ENCODE measurements at places on chromosomes 4 and X.
A peak's percentile ranks its signal among the peaks of the same experiment; 100 is the strongest.

GRCh38 chr4:139030614-139031235, 15.1 kb downstream of the NOCT start:
- DNase-seq = peak; percentile 64

DNA sequence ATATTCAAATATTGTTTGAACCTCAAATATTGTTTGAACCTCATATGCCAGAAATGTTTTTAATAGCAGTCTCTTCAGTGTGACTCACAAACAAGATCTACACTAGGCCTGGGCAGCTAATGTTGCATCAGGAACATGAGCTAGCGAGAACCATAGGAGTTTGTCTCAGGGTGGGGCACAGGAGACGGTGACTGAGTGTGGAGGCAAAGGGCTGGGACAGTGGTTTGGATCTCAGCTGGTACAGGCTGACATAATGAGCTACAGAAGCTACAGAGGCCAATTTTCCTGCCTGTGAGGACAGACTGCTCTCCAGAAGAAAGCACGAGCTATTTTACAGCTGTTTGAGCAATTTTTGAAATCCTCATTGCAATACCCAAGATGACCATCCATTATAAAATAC, 224.7 kb downstream of the CENPC start:
- DNase-seq = no peak

- DNase-seq = no peak
These were observed 92.7 kb upstream of the NDST3 start for GRCh38 chr4:117941611-117942010.

DNA sequence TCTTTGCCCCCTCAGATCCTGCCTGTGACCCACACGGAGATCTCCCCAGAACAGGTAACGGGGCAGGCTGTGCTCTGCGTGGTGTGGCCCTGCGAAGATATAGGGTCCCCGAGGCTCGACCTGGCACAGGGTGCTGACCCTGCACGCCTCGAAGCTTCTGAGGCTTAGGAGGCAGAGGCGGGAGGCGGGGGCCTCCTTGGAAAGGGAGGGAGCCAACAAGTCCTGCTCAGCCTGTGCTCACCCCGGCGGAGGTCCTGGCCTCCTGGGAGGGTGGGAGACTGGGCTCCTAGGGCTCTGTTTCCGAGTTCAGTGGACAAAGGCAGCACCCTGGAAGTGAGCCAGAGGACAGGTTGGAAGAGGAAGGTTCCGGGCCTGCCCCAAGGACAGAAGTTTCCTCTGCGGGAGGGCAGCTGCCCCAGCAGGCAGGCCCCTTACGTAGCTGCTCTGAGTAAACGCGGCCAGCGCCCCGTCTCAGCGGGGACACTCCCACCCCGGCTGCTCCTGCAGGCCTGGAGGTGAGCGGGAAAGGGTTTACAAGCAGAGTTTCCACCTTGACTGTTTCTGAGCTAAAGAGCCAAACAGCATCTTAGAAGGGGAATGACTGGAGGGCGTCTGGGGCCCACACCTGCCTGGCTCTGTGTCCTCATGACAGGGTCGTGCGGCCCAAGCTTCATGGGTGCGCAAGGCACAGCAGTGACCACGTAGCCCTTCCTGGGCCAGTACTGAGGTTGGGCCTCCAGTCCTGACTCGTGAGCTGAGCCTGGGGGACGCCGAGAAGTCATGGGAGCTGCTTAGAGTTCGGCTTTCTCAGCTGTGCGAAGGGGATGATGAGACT, 16.1 kb downstream of the TMEM175 start:
- DNase-seq = no peak

- DNase-seq = no peak
These were observed 7.7 kb downstream of the TLR7 start for GRCh38 chrX:12874581-12874980.

- no peak for DNase-seq
These were observed 104.7 kb upstream of the TRIM2 start for GRCh38 chr4:153099391-153100140.

- DNase-seq = no peak
These were observed 22.1 kb downstream of the DGKK start for GRCh38 chrX:50448565-50448964.

GRCh38 chr4:102301167-102301566, 44.1 kb downstream of the SLC39A8 start:
- no peak for DNase-seq

DNA sequence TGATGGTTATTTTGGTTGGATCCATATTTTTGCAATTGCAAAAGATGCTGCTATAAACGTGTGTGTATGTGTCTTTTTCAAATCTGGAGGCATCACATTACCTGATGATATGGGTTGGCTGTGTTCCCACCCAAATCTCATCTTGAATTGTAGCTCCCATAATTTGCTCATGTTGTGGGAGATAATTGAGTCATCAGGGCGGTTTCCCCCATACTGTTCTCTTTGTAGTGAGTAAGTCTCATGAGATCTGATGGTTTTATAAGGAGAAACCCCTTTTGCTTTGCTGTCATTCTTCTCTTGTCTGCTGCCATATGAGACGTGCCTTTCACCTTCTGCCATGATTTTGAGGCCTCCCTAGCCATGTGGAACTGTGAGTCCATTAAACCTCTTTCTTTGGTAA, 33.4 kb downstream of the APOOL start:
- no peak for DNase-seq

- DNase-seq = no peak
These were observed 330.0 kb downstream of the TLL1 start for GRCh38 chr4:166202991-166203390.

DNA sequence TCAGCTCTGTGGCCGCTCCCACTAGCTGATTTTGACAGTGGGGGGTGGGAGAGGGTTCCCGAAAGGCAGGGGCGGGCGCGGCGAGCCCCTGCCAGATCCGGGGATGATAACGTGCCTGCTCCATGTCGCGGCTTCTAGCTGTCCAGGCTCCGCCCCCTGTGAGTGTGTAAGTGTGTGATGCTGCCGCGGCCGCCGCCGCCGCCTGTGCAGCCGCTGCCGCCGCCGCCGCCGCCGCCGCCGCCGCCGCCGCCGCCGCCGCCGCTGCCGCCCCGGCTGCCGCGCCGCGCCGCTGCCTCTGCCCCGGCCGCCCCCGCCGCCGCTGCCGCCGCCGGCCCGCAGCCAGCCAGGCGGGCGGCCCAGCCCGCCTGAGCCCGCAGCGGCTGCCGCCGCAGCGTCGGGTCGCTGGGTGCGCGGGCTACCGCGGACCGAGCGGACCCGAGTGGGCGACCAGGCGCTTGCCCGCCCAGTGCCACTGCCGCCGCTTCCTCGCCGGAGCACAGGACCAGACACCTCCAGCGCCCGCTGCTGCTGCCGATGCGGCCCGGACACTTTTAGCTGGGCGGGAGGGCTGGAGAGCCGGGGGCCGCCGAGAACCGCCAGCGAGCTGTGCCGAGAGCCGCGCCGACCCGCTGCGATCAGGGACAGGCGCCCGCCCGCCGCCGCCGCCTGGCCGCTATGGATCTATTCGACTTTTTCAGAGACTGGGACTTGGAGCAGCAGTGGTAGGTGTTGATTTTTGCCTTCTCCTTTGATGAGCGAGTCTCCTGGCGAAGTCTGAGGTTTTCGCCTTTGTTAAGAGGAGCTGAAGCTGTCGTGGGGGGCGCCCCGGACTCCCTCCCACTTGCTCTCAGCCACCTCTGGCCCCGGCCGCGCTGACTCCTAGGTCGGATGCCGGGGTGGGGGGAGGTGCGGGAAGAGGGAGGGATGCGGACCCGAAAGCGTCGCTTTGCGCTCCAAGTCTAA, at the start of gene AFF2:
Gene AFF2 (plus strand): TSS at position 195 of the 963 bp plus-strand sequence. CDS start 481 bp downstream, at position 676.
- DNase-seq = peak; percentile 54
